ENCODE measurements at places on chromosomes 6 and 20.

- DNase-seq: no peak
Observed at GRCh38 chr20:43921227-43921780, 6.7 kb downstream of the TOX2 start.

- DNase-seq: no peak
Observed at GRCh38 chr6:166424431-166424830, 41.7 kb upstream of the MPC1 start.

- DNase-seq: no peak
Observed at GRCh38 chr6:139373154-139373927, 1.1 kb downstream of the CITED2 start.

GRCh38 chr6:12331951-12332749 is 42.0 kb downstream of the EDN1 start:
- no peak for DNase-seq

DNA sequence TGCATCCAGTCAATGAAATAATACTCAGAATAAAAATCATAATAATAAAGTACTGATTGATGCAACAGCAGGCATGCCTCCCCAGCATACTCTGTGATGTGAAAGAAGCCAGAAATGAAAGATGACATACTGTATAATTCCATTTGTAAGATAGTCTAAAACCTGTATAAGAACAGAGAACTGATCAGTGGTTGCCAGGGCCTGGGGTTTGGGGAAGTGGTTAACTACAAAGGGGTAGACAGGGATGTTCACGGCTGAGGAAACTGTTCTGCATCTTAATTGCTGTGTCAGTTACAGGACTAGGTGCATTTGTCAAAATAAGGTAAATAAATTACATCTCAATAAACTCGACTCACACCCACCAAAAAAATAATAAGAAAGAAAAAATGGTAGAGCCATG is 81.3 kb upstream of the BMP2 start:
- no peak for DNase-seq

- no peak for DNase-seq
Observed at GRCh38 chr6:138948004-138948403, 40.0 kb downstream of the REPS1 start.

DNA sequence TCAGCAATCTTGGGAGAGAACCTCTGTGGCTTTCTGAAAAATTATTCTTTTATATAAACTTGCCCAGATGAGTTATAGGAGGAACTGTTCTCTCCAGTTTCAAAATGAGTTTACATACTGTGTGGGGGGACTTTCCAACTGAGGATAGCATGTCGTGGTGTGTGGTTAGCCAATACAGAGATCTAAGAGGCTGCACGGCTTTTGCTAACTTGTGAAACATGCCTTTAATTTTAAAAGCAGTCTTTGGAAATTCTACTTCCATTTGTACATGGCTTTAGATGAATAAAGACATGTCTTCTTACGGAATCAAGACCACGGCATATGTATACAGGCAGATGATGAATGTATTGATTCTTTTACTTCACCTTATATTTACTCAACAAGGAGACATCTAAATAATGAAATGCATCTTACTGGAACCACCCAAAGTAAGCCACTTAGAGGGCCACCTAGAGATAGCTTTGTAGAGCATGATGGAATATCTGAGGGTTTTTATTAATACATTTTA is 39.8 kb downstream of the HIVEP1 start:
- no peak for DNase-seq

GRCh38 chr20:23773127-23773526 is 22.4 kb upstream of the CST1 start:
- DNase-seq: no peak

DNA sequence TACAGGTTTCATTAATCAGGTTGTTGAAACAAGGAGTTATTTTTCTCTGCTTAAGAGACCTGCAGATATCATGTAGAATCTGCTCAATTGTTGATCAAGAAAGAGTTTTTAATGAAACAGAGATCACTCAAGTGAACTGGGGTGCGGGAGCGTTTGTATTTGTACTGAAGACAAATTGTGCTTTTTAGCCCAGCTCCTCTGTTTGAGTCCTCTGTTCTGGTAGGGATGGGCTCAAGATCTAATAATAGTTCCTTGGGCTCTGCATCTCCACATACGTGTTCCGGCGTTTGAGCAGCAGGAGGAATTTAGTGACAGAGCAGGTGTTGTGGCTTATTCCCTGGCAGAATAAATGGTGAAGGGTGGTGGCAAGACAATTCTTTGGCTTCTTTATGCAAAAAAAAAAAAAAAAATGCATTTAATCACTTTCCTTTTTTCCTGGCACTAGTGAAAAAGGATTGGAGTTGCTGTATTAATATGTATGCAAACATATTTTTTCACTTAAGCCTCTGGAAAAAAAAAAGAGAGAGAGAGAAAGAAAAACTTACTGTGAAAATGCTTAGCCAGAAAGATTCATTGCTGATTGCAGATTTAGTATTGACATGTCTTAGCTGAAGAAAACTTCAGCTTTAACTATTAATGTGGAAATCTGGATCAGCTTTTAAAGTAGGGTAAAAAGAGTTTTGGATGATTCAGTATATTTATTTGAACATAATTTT is 4.0 kb downstream of the CITED2 start:
- no peak for DNase-seq

- DNase-seq: no peak
Observed at GRCh38 chr6:111612379-111612778, 6.7 kb upstream of the TRAF3IP2 start.

- DNase-seq: no peak
Observed at GRCh38 chr6:223763-224162, 68.5 kb upstream of the DUSP22 start.

DNA sequence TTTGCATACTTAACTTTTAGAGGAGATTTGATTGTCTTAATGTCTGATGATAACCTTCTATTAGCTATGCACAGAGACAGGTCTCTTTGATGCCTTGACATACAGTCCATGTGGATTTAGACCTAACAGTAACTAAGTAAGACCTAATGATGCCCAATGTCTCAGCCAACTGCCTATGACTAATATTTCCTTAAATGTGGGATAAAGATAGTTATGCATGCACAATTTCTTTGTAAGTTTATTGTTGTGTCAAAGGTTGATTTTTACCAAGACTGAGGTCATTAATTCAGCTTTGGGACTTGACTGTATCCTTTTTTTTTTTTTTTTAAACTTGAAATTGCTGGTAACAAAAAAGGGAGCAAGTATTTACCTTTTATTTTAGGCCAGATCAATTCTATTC is 450.0 kb downstream of the HAO1 start:
- no peak for DNase-seq

GRCh38 chr6:106141441-106142237 is 55.5 kb downstream of the PRDM1 start:
- DNase-seq: no peak

- no peak for DNase-seq
Observed at GRCh38 chr20:38226553-38226952, 34.0 kb downstream of the KIAA1755 start.

- no peak for DNase-seq
Observed at GRCh38 chr20:46305331-46305972, 2.8 kb downstream of the CDH22 start.

DNA sequence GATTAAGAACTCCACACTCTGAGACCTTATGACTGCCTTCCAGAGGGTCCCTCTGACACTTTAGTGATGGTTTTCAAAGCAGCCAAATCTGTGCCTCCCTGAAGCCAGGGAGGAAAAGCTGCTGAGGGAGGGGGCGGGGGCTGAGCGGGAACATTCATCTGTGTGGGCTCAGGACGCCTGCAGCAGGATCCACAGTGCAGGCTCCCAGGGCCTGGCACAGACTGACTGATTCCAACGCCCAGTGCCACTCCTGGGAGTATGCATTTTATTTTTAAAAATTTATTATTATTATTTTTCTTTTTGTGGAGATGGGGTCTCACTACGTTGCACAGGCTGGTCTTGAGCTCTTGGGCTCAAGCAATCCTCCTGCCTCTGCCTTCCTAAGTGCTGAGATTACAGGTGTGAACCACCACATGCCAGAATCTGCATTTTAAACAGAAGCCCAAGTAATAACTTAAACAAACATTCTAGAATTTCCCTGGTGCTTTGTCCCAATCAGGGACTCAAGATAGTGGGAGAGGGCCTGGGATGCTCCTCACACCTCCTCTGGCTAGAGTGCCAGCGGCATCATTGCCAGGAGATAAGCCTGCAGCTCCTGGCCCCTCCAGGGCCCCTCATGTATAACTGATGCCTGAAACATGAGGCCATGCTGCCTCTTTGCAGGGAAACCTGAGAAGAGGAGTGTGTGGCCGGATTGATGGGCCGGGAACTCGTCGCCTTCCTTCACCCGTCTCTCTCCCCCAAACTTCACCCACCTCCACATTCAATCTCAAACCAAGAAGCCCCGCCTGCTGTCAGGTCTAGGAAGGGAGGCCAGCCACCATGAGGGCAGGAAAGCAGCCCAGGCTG is 438 bp upstream of the TMC2 start:
- no peak for DNase-seq

- DNase-seq: peak; percentile 36
Observed at GRCh38 chr20:57772349-57772964, 62.6 kb upstream of the PMEPA1 start.

- no peak for DNase-seq
Observed at GRCh38 chr20:49693435-49694171, 20.1 kb downstream of the B4GALT5 start.

DNA sequence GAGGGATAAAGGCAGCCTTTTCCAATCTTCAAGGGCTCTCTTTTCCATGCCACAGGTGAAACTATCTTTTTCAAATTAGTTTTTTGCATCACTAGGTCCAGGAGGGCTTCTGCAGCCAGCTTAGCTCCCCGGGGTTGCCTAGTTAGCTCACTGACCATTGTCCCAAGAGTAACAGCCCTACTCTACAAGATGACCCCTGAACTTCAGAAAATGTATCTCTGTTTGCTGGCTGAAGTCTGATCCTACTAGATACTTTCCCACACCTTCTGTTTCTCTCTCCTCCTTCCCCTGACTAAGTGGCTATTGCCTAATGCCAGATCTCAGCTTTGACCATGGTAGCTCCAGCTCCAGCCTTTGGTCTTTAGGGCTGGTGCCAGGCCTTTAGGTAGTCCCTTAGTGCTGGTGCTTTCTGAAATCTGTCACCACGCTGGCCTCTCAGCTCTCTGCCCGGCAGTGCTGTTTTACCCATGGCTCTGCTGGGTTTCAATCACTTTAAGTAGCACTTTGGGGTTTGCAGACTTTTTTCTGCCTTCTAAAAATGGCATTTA is 255.1 kb downstream of the RNGTT start:
- no peak for DNase-seq

GRCh38 chr20:44349349-44349748 is 6.2 kb upstream of the HNF4A start:
- no peak for DNase-seq

DNA sequence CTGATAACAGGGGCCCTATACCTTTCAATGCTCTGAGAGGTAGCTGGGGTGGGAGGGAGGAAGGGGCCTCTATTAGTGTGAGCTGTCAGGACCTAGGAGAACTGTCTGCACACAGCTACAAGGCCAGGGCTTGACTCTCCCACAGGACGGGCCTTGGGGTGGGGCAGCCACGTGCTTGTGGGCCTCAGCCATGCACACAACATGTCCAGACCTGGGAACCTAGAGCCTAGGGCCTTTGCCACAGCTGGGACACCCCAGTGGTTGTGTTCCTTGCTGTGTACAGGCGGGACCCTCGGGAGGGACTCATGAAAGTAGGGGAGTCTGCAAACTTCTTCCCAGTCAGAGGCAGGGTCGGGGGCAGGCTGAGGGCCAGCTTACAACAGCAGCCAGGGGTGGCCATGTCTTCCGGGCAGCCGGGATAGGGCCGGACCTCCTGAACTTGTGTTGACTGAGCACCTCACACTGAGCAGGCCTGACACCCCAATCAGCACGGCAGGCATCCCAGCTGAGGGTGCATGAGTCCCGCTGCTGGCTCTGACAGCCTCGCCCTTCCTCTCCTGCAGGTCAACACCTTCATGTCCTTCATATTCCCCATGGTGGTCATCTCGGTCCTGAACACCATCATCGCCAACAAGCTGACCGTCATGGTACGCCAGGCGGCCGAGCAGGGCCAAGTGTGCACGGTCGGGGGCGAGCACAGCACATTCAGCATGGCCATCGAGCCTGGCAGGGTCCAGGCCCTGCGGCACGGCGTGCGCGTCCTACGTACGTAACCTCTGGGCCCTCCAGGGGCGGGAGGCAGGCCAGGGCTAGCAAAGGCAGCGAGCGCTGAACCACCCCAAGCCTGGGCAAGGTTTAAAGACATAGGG is 41.9 kb upstream of the MRGBP start:
- no peak for DNase-seq

GRCh38 chr6:134642279-134642678 is 307.6 kb downstream of the ALDH8A1 start:
- peak; percentile 60 for DNase-seq

DNA sequence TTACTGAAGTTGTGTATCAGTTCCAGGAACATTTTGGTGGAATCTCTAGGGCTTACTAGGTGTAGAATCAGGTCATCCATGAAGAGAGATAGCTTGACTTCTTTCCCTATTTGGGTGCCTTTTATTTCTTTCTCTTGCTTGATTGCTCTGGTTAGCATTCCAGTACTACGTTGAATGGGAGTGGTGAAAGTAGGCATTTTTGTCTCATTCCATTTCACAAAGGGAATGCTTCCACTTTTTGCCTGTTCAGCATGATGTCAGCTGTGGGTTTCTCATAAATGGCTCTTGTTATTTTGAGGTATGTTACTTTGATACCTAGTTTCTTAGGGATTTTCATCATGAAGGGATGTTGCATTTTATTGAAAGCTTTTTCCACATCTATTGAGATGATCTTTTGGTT is 195.3 kb downstream of the MOXD1 start:
- no peak for DNase-seq

- no peak for DNase-seq
Observed at GRCh38 chr20:11366660-11367059, 551.0 kb upstream of the BTBD3 start.

GRCh38 chr20:62116558-62117361 is 5.5 kb upstream of the LSM14B start:
- DNase-seq: no peak

GRCh38 chr6:126052485-126052884 is 66.1 kb downstream of the TRMT11 start:
- no peak for DNase-seq

DNA sequence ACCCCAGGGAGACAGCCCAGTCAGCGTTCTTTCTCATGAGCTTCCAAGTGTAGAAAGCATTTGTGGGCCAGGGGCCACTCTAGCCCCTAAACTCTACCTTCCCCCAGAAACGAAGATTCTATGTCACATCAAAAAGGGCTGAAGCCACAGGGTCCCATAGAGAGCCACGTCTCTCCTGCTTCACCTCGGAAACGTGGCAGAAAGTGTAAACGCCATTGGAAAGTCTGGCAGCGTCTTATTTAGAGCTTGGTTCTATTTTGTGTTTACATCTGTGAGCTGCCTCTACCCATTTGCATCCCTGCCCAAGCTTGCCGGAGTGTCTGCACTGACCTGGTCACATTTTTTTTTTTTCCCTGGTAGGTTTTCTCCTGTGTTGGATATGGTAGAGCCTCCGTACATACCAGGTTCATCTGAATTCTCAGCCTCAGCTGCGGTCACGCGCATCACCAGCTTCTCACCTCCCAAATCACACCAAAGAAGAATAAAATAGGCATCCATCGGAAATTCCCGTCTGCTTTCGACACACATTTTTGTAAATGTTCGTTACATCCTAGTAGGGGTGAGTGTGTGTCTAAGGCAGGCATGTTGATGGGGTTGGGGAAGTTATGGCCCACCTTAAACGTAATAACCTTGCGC is 62.6 kb downstream of the NPEPL1 start:
- DNase-seq: no peak

Measured in fibroblast of skin of left quadriceps (primary cell).